ENCODE measurements at places on chromosomes 1 and 21.

- no peak for DNase-seq
These were observed 3.2 kb downstream of the CFH start for GRCh38 chr1:196655071-196655470.

DNA sequence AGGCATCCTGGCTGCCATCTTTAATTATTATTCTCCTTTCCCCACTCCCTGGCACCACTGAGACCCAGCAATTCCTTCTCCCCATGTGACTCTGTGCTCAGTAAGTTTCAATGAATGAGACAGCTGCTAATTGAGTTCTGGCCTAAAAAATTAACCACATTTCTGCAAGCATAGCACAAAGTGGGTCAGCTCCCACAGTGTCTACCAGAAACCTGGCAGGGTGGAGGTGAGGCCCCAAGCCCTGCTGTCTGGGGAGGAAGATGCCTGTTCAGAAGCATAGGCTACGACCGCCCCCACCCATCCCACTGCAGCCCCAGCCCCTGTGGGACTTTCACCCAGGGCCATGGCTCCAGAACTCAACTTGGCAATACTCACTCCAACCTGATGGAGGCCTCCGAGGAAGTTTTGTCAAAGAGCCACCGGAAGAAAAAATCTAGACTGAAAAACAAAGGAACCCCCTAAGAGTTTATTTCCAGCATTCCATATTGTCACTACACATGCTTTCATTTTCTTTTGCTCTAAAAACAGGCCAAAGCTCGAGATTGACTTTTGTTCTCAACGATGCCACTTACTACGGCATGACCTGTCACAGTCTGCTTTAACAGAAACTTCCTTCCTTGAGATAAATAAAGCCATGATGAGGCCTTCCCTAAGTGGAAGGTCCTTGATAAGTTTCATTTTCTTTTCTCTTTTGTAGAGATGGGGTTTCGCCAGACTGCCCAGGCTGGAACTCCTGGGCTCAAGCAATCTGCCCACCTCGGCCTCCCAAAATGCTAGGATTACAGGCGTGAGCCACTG is 26.5 kb downstream of the TMEM63A start:
- DNase-seq: no peak

- no peak for DNase-seq
These were observed 37.6 kb upstream of the LMO4 start for GRCh38 chr1:87291107-87291506.

DNA sequence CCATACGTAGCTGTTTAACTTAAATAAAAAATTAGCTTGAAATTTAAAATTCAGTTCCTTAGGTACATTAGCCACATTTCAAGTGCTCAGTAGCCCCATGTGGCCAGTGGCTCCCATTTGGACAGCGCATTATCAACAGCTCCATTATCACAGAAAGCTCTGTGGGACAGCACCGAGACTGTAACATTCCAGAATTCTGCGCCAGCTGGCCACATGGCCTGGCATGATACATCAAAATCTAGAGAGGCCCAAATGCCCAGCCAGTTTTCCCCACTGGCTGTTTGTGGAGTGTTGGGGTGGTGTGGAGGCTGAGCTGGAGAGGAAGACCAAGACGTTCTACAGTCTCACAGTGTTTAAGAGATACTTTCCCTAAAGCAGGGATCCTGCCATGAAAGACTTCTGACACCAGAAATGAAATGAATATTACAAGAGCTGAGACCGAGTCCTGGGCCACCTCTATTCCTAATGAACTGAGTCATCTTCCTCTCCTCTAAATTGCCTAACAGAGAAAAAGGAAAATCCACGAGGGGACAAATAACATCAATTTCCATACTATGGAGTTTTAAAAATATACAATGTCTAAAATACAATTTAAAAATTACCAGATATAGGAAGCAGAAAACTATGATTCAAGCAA is 27.3 kb upstream of the ACTA1 start:
- DNase-seq: no peak

- no peak for DNase-seq
These were observed 57.6 kb downstream of the SPSB1 start for GRCh38 chr1:9350013-9350908.

Data from NCI-H2227 treated with DMSO at 0.1 percent for 48 hours (cell line).